Hepatocyte (in vitro differentiated cells): ENCODE measurements at places on chromosomes 7 and 10. TPM values are rescaled to one million over a fixed set of nuclear protein-coding genes. Genes with fewer than 3 reads are reported as not detected.

Gene OPALIN
- not detected in 2 replicates for total RNA-seq

Gene PRKG1
- total RNA-seq = 8.1 and 12.3 TPM in 2 replicates

Gene ICA1
- total RNA-seq = 32.9 and 36.7 TPM in 2 replicates

Gene SMIM30
- total RNA-seq = 92.0 and 103 TPM in 2 replicates

Gene IRF5
- total RNA-seq = 0.44 and 0.73 TPM in 2 replicates

Gene RBM20
- 3.1 and 4.0 TPM in 2 replicates for total RNA-seq

Gene TBC1D12
- 15.6 and 26.1 TPM in 2 replicates for total RNA-seq

Gene GPR15LG
- 0.52 and 2.6 TPM in 2 replicates for total RNA-seq

Gene DNAH11
- total RNA-seq = 0.43 and 2.0 TPM in 2 replicates

Gene MCM10
- total RNA-seq = 2.7 and 3.1 TPM in 2 replicates

Gene MYO1G
- total RNA-seq = 0.03 TPM in 1 of 2 replicates, not detected in the other
